ENCODE measurements at places on chromosomes 3 and 15.
A peak's percentile ranks its signal among the peaks of the same experiment; 100 is the strongest.

DNA sequence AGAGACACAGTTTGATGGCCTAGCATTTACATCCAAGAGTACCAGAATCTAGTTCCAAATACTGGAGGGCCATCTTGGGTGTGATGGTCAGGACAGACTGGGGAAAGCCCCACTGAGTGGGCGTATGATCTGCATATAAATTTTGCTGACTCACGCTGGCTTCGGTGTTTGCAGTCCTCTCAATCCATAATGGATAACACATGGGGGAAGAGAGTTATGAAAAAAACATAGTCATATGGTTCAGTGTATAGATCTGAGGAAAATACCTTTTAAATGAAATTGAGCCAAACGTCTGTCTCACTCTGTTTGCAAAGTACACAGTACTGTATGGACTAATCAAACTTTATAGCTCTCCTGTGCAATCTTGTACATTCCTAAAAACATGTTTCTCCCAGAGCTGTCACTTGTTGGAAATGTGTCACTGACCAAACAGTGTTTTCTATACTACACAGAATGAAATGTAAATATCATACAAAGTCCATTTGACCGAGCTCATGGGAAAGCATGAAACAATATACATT, 125.3 kb upstream of the THBS1 start:
- no peak for DNase-seq

GRCh38 chr3:2452249-2452648, 353.6 kb downstream of the CNTN4 start:
- DNase-seq, result peak; percentile 33

DNA sequence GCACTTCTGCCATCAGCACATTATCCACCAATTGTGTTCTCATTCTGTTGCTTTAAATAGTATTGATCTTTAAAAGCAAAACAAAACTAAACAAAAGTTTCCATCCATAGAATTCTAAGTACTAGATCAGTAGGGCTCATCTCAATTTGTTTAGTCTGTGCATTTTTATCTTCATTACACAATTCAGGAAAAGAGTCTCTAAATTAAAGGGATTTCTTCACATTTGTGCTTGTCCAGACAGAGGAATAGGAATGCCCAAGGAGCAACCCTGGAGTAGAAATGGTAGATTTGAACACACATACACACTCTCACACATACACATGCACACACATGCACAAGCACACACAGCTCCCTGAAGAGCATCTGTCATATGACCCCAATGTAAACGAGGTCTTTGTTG, 21.4 kb downstream of the LMCD1 start:
- no peak for DNase-seq

GRCh38 chr15:52668133-52668532, 11.1 kb downstream of the ATOSA start:
- no peak for DNase-seq

DNA sequence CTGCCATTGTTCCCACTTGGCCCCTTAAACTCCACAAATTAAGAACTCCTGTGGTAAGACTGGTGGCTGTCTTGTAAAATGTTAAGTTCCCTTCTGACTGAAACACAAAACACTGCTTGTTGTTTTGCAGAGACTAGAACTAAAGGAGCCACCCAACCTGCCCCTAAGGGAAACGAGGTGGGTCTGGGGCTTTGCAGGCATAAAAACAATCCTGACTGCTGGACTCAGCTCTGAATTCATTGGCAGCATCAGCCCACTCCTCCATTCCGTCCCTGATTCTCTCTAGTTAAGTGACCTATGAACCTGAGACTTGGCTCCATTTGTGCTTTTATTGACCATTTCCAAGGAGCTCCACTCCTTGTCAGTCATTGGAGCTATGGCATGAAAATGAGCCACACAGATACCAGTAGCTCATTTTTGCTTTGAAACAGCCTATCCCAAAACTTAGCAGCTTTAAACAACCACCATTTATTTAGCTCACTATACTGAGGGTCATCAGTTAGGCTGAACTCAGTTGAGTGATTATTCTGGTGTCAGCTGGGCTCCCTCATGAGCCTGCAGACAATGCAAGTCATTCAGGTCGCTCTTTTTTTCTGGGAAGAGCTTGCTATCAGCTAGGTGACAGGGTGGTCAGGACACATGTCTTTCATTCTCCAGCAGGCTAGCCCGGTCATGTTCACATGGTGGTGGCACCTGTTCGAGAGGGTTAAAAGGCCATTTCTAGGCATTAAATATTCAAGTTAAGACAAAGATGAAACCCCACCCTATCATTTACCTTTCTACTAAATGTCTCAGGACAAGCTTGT, 175.1 kb upstream of the CTNNB1 start:
- no peak for DNase-seq

DNA sequence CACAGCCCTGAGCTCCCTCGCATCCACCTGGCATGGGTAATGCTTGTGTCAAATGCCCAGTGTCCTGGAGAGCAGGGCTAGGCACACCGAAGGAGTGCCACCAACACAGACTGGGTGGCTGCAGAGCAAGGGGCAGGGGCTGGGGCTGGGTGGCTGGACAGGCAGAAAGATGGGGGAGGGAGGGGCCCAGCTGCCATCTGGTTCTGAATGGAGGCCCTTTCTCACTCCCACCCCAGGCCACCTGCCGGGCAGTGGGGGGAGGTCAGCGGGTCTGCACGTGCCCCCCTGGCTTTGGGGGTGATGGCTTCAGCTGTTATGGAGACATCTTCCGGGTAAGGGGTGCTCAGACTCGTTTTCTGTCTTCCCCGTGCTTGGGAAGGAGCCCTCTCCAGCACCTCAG, 17.0 kb downstream of the STAB1 start:
- DNase-seq, result no peak

- no peak for DNase-seq
Measured at GRCh38 chr3:15523660-15524417, 2.3 kb upstream of the COLQ start.

DNA sequence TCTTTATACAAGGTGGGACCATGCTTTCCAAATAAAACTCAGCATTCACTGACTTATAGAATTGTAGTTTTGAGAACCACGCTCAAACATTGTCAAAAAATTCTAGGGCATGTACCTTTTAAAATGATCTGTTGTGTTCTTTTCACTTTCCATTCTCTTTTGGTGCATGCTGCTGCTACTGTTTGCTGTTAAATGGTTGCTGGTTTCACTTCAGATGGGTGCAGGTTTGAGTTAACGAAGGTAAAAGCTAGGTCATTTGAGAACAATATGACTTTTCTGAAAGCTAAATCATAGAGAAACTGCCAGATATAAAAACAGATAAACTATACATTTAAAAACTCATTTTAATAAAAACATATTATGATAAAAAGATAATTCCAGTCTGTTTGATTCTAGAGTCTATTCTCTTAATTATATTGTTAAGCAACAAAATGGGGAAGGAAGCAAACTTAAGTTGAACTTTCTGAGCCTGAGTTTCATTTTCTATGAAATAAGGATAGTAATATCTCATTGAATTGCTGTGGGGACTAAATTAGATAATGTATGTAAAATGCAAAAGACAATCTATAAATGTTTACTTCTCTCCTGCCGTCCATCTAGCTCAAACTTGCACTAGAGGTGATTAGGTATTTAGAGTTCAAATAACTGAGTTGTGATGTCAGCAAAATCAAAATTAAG, 82.4 kb downstream of the OXSM start:
- no peak for DNase-seq
